ENCODE measurements at places on chromosomes 5 and 9.

DNA sequence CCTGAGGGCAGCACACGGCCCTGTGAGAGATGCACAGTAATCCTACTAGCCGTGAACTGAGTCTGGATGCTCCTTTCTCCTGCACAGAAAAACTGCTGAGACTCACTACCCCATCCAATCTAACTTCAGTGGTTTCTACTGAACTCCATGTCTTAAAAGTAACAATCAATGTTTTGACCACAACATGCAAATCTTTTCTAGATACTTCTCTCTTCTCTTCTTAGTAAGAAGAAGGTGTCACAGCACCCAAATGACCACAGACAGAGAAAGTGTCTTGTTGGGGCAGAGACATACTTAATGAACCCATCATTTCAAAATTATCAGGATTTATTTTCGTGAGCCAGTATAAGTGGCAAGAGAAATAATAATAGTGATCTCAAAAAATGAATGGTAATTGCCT is 285.8 kb upstream of the MEF2C start:
- DNase-seq = no peak

DNA sequence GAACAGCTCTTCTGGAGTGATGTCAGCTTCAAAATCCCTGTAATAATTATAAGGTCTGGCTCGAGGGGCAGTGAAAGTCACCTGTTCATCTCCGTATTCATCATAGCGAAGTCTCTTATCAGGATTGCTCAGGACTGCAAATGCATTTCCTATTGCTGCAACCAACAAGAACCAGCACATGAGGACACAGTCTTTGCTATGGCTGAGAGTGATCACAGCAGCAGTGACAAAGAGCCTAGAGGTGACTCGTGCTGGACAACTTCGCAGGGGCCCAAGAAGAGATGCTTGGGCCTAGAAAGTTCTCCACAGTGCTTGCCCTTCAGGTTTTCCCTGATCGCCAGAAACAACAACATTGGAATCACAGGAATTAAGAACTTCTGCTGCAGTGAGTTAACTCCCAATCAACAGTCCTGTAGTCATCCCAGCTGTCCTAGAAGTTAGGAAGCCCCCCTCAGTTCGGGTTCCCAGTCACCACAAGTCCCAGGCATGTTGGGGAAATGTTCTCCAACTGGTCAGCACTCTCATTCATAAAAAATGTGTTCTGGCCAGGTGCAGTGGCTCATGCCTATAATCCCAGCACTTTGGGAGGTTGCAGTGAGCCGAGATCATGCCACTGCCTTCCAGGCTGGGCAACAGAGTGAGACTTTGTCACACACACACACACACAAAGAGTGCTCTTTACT is 13.0 kb downstream of the DNAJC18 start:
- no peak for DNase-seq

DNA sequence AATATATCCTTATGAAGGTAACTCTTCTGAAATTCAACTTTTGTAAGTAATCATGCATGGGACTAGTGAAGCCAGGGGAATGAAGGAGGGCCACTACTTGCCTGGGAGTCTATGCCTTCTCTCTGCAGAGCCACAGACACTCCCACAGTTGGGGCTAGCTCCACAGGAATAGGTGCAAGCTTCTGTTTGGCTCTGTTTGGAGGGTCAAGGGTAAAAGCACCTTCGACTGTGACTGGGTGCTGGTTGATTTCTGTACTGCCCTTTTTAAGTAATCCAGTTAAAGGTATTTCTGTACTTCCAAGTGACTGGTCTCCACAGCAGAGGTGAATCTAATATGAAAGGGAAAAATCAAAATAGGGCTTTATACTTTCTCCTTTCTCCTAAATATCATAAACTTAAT is 32.2 kb downstream of the CEP120 start:
- no peak for DNase-seq

DNA sequence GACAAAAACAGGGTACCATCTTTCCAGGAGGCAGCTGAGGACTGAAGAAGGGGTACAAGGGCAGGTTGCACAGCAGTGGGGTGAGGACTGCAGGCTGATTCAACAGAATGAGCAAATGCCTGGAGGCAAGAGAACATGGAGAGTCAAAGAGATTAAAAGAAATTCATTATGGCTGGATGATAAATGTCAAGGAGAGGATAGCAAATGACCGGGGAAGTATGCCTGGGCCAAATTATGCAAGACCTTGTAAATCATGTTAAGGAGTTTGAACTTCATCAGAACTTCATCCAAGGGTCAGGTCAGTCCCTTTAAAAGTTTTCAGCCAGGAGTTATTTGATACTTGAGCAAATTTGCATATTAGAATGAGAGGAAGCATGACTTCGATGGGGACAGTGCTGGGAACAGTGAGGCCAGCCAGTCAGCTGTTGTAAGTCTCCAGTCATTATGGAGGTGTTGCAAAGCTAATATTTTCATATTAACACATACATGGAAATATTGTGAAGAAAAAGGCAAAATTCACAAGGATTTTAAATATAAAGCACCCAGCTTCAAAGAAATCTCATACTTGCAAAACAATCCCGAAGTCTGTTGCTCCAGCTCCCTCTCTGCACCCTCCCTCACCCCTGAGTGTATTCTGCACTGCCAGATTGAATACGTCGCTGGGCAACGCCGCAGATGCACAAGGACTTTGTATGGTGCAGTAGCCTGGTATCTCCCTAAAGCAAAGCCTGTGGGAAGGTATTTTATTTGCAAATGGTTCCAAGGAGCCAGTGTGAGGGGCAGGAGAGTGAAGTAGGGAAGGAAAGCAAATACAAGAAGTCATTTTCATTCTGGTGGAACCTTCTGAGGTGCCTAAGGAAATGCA is 509.8 kb upstream of the TLE4 start:
- no peak for DNase-seq

GRCh38 chr5:161966564-161966963 is 101.0 kb upstream of the GABRG2 start:
- DNase-seq = no peak

DNA sequence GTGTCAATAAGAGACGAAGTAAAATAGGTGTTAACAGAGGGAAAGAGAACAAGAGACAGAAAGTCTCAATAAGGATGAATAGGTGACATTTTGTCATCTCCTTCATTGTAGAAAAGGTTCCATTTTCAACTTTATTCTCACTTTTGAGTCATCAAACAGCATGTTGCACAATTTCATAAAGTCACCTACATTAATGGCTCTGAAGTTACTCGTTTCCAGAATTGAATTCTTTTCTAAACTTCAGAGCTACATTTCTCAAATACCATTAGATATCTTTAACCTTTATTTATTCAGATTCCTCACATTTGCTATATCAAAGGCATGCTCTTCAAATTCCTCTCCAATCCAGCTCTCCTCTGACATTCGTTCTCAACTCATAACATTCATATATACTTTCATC is 13.1 kb downstream of the ADAMTS6 start:
- DNase-seq = no peak

DNA sequence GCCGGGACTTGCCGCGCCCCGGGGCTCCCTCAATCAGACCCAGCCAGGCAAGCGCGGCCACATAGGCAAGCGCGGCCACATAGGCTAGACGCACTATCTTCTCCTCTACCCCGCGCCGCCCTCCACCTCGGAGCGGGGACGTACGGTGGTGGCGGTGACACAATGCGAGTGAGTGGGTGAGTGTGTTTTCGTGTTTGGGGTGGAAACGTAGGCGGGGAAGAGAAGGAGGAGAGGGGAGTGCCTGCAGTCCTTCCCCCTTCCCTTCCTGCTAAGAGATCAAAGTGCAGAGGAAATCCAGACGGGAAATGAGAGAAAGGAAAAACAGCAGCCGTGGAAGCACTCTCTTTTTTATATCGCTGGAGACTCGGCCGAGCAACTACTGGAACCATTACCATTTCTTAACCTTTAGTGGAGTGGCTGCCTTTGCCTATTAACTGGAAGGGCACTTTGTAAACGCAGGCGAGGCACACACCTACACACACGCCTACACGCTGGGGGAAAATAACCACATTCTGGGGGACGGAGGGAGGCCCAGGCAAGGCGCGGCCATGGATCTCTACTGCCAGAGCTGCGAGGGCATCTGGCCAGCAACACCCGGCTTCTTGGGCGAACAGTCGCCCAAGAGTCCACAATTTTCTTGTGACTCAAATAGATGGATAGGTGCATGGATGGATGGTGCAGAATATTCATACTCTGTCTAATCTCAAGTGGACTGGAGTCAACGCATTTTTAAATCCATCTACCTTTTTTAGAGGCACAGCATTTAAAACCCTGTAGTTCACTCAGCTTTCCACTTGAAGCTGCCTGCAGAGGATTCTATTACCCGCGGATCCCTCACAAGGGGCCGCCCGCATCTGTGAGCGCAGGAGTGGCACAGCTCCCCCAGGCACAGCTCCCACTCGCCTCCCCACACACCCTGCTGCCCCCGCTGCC is 2.1 kb downstream of the EDIL3 start:
- no peak for DNase-seq

GRCh38 chr9:75880618-75881017 is 9.9 kb upstream of the PCSK5 start:
- DNase-seq = no peak

DNA sequence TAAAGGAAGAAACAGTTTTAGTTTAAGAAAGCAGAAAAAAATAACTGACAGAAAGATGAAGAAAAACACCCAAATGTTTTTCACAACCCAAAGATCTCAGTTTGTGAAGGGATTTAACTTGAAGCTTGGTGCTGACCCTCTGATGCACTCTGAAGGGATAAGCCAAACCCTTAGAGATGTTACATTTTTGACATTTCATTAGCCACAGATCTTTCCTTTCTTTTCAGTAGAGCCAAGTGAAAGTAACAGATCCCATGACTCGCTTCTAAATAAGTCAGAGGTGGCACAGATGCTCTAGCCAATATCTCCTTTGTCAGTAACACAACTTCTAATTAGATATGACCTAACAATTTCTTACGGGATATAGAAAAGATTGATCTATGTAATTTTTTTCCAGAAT is 394.5 kb upstream of the EDIL3 start:
- no peak for DNase-seq

- no peak for DNase-seq
These were observed 35.7 kb downstream of the DPYSL3 start for GRCh38 chr5:147474140-147474539.

DNA sequence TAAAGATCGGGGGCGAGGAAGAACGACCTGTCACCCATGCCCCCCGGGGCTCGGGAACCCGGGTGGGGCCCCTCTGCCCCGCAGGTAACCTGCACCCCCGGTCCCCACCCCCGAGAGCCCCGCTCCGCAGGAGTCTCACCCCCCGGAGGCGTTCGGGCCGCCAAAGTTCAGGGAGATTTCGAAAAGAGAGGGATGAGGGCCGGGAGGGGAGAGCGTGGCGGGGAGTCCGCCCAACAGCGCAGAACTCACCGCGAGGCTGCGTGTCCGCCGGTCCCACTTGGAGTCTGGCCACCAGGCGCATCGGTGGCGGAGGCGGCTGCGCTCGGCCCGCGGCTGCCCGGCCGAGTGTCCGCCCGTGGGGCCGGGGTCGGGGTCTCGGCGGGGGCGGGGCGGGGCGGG is at the start of gene PHF19:
PHF19 (minus strand) TSS at position 347 of the 399 bp plus-strand sequence. CDS start 2,447 bp downstream, outside the sequence.
- DNase-seq = no peak

DNA sequence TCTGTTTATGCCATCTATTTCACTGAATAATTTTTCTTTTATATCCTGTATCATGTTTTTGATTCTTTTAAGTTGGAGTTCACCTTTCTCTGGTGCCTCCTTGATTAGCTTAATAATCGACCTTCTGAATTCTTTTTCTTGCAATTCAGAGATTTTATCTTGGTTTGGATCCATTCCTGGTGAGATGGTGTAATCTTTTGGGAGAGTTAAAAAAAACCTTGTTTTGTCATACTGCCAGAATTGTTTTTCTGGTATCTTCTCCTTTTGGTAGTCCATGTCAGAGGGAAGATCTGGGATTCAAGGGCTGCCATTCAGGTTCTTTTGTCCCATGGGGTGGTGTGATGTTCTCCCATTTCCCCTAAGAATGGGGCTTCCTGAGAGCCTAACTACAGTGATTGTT is 800.8 kb upstream of the TYRP1 start:
- DNase-seq = no peak

DNA sequence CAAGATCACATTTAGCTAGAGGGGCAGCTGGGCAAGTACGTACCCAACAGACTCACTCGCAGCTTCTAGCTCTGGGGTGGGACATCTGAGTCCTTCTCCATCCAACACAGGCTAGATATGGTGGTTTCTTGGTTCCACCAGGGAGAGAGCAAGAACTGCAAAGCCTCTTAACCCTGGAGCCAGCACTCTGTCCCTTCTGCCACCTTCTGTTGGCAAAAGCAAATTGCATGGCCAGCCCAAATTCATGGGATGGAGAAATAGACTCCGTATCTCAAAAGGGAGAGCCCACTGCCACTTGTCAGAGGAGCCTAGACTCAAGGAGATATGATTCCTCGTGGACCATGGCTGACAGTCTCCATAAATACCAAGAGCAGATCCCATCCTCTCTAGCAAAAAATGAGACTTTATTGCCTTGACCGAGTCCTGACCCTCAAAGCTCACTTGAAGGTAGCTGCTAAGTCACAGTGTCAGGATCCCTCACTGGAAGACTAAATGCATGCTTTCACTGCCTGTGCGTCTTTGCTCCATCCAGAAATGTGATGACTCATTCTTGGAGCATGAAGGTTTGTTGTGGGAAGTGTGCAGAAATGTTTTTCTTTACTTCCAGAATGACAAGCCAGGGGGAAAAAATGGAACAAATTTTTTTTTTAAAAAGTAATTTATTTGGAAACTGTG is 28.8 kb upstream of the ROR2 start:
- DNase-seq = no peak

DNA sequence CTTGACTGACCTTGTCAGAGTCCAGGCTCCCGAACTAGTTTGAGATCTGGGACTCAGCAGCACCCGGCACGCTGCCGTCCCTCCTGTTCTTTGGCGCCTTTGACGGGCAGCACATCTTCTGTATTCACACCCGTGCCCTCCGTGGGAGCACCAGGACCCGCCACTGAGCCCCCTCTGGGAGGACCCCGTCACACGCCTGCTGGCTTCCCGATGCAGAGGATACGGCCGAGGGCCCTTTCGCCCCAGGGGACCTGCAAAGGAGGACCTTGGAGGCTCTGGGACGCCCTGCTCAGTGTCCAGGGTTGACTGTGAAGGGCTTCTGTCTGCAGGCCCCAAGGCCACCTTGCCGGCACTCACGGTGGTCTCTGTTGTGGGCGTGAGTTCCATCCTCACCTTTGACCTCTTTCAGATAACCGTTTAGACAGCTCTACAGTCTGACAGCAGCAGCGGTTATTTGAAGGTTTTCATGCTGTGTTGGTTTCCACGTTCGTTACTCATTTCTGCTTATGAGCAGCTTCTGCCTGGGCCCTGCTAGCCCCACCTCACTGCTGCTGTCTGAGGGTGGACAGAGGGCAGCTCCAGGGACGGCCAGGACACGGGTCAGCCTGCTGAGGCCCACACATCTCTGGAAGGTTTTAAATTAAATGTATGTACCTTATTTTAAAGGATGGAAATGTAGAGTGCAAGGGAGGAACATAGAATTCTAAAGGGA is 12.6 kb upstream of the EXOC3 start:
- no peak for DNase-seq

GRCh38 chr5:149930749-149931574 is 13.6 kb downstream of the PDE6A start:
- DNase-seq = no peak

Measured in effector memory CD4-positive, alpha-beta T cell (primary cell).